Globus pallidus (tissue), 1 donor: ENCODE measurements at places on chromosomes 7 and 10.

- DNase-seq, result no peak
Measured at GRCh38 chr7:19587291-19587690, 121.5 kb downstream of the POLR1F start.

DNA sequence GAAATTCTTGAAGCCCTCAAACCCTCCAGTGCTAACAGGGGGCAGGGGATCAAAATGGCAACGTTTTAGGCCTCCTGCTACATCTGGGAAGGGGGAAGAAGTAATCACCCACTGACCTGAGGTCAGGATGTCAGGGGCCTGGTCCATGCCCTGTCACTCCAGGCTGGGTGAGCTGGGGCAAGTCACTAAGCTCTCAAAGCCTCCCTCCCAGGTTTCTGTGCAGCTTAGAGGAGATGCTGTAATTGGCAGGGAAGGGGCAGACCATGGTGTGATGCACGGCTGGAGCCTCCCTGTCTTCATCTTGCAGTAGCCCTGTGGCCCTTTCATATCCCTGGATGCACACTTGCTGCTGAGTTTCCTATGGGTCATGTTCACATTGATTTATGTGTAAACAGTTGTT is 27.2 kb downstream of the LEP start:
- no peak for DNase-seq

DNA sequence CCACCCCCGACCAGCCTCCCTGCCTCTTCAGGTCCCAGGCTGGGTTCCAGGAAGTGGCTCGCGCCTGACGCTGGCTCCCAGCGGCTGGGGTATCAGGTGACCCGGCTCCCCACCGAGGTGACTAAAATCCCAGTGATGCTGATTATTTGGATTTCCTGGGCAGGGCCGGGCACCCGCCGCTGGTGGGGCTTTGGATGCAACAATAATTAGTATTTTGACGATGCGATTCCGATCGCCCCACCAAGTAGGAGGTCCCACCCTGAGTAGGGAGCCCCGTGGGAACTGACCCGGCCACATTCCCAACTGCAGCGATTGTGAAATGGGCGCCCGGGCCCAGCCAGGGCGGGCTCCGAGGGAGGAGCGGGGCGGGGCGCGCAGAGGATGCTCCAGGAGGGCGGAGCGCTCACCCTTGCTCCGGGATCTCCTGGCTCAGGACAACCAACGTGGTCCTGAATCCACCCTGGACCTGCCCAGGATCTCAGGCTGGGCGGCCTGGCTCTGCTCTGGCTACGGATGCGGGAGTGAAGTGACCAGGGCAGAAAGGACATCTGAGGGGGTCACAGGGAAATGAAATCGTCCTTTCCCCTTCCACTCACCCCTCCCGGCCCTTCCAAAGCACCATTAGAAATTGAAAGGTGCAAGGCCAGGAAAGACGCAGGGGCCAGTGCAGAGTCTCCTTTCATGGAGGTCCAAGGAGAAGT is 32.6 kb downstream of the DUSP5 start:
- no peak for DNase-seq

DNA sequence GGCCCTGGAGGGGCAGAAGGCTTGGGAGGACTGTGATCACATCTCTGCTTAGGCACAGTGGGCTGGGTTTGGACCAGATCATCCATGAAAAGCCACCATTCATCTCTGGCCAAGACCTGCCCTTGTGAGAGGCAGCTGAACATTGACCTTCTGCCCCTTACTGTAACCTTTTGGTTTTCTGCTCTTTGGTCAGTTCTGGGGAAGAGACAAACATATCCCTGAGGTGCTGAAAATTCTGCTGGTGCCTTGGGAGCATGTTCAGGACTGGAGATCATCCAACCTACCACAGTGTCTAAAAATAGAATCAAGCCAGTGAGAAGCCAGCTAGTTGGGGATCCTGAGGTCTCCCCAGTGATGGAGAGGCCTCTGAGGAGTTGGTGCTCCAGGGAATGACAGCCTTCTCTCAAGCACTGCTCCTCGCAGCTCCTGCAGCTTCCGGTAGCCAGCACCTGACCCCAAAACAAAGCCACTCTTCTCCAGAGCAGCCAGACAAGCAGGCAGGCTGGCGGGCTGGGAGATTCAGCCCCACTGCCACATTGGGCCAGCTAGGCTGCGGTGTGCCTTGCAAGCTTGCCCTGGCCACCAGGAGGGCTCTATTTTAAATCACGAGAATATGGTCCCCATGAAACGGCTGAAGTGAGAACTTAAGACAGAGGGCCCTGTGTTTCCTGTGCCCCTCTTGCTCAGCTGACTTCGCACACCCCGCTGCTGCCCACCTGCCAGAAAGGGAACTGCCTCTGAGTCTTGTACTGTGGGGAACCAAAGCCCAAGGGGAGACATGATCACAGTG is 37.8 kb upstream of the UBE2H start:
- DNase-seq, result no peak

DNA sequence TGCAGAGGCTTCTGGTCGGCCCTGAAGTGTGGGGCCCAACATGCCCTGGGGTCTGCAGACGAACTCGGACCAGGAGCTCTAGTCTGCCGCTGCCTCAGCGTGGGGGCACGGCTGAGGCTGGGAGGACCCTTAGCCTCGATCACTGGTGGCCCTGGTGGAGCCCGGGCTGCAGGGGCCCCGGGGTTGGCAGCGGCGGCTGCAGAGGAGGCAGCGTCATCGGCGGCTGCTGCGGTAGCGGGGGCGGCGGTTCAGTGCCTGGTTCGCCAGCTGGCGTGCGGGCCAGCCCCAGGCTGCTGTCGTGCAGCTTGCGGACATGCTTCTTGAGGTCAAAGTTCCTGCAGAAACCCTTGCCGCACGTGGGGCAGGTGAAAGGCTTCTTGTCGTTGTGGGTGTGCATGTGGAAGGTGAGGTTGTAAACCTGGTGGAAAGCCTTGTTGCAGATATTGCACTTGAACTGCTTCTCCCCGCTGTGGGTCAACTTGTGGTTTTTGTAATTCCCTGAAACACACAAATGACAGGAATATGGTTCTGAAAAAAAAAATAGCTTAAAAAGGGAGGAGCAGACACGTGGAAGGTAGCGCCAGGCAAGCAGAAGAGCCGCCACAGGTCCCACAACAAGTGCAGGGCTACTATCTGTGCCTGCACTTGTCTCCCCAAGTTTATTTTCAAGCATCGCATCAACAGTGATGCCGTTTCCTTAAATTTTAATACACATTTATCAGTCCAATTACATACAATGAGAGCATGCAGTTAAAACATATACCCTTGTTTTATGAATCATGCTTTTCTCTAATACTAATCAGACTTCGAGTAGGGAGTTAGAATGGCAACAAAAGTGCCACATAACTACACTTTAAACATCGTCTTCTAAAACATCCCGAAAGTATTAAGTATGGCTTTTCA is 2.4 kb downstream of the FEZF1 start:
- no peak for DNase-seq

- no peak for DNase-seq
Measured at GRCh38 chr10:44242826-44243225, 142.1 kb downstream of the CXCL12 start.

GRCh38 chr7:71140264-71140663 is 8.3 kb downstream of the GALNT17 start:
- DNase-seq, result no peak

DNA sequence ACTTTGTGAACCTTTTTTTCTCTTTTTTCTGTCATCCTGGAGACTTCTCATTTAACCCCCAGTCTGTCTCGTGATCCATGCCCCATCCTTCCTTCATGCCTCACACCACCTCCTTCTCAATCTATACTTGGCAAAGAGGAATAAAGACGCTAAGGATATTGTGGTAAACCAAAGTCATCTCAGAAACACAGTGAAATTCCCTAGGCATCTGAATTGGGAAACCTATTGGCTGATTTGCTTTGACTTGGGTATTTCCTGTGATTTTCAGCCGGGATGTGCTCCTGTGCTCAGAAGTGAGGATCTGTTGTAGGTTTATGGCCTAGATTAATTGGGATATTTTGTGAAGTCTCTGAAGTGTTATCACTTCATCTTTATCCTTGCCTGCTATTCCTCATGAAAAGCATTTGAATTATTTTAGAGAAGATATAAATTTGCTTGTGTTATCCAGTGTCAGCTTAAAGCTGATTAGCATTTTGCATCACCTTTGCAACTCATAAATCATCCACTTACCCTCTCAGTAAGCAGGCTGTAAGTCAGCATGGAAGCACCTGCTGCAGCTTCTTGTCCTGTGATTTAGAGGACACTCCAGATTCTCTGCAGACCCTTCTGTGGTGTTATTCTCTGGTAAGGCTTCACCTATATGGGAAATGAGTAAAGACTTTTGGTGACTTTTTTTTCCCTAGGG is 138.0 kb downstream of the AUTS2 start:
- DNase-seq, result no peak
